CD4-positive, alpha-beta T cell (primary cell): ENCODE measurements at places on chromosomes 4 and X.

GRCh38 chr4:28092610-28093009, 1232.0 kb downstream of the STIM2 start:
- H3K4me1 ChIP-seq, result no peaks in the 10 kb centered on the region
- H3K36me3 ChIP-seq, result no peaks in the 10 kb centered on the region
- DNase-seq, result no peak

GRCh38 chrX:22057667-22058066, 25.5 kb downstream of the PHEX start:
- no peak overlapping the region for H3K4me3 ChIP-seq
- no peaks in the 10 kb centered on the region for H3K27me3 ChIP-seq
- no peaks in the 10 kb centered on the region for H3K4me1 ChIP-seq
- no peaks in the 10 kb centered on the region for H3K36me3 ChIP-seq
- no peak for DNase-seq

- no peak overlapping the region for H3K27ac ChIP-seq
- no peaks in the 10 kb centered on the region for H3K27me3 ChIP-seq
- DNase-seq, result no peak
- H3K4me3 ChIP-seq, result no peak overlapping the region
These were observed 1882.9 kb upstream of the AGA start for GRCh38 chr4:179325181-179325580.

- no peaks in the 10 kb centered on the region for H3K27me3 ChIP-seq
- H3K27ac ChIP-seq, result no peak overlapping the region
- no peak overlapping the region for H3K4me3 ChIP-seq
- no peaks in the 10 kb centered on the region for H3K36me3 ChIP-seq
- no peak for DNase-seq
These were observed 116.7 kb downstream of the SPCS3 start for GRCh38 chr4:176436293-176436973.

- DNase-seq, result no peak
- no peak overlapping the region for H3K27ac ChIP-seq
- no peaks in the 10 kb centered on the region for H3K36me3 ChIP-seq
- no peak overlapping the region for H3K4me3 ChIP-seq
- no peaks in the 10 kb centered on the region for H3K4me1 ChIP-seq
These were observed 101.9 kb downstream of the EFNB1 start for GRCh38 chrX:68930542-68931317.

DNA sequence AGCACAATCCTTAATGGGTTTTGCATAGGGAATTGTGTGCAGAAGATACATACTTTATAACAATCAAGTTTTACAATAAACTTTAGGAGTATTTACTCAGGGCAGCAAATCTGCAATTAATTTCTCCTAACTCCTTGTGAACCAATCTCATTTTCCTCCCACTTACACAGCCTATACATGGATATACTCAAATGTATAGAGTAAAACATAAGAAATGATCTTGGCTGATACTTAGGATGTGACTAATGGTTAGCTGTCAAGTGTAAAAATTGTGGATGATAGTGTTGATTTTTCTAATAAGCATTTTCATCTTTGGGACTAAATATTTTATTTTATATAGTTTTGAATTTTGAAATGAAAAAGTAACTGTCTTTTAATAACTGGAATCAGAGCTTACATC, 759.6 kb downstream of the GRID2 start:
- H3K27ac ChIP-seq, result no peak overlapping the region
- DNase-seq, result no peak
- H3K4me1 ChIP-seq, result no peaks in the 10 kb centered on the region
- no peaks in the 10 kb centered on the region for H3K36me3 ChIP-seq
